ENCODE measurements at places on chromosomes 2 and 18.

DNA sequence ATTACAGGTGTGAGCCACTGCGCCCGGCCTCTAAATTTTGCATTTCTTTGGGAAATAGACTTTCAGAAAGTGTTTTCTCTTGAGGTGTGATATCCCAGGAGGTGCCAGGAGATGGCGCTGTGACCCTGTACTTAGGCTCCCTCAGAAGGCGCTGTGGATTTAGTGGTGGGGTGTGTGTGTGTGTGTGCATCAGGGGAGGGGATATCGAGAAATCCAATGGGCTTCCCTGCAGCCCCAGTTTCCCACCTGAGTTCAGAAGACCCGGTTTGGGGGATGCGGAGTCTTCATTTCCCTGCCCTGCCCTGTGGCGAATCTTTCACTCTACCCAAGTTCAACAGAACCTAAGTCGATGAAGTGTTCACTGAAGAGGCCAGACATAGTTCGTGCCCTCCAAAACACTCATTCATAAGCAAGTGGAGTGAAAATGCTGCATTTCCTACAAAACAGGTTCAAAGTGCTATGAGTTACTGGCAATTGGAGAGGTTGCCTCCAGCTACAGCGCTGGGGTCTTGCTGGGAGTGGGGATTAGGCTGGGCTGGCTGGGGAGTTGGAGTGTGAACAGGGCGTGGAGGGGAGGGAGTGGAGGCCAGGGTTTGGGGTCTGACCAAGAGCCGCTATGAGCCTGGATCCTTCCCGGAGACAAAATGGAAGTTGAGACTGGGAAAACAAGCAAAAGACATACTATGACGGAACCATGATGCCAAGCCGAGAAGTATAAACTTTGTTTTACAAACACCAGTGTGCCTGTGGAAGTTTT is 6.5 kb upstream of the WNT6 start:
- no peak for DNase-seq

DNA sequence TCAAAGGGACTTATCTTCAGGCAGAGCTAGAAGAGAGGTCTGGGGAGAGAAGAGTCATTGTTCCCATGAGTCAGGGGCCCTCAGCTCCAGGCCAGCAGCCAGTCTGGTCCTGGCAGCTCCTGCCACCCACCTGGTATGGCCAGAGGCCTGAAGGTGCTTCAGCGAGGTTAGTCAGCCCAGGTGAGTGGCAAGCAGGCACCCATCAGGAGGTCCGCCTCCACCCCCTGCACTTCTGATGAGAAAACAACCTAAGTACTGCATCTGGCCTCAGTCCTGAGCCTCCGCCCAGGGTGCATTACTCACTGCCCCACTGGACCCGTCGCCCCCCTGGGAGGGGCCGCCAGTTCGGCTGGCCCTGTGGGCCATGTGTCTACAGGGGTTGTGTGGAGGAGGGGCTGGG is 130.2 kb downstream of the INHBB start:
- DNase-seq: no peak

DNA sequence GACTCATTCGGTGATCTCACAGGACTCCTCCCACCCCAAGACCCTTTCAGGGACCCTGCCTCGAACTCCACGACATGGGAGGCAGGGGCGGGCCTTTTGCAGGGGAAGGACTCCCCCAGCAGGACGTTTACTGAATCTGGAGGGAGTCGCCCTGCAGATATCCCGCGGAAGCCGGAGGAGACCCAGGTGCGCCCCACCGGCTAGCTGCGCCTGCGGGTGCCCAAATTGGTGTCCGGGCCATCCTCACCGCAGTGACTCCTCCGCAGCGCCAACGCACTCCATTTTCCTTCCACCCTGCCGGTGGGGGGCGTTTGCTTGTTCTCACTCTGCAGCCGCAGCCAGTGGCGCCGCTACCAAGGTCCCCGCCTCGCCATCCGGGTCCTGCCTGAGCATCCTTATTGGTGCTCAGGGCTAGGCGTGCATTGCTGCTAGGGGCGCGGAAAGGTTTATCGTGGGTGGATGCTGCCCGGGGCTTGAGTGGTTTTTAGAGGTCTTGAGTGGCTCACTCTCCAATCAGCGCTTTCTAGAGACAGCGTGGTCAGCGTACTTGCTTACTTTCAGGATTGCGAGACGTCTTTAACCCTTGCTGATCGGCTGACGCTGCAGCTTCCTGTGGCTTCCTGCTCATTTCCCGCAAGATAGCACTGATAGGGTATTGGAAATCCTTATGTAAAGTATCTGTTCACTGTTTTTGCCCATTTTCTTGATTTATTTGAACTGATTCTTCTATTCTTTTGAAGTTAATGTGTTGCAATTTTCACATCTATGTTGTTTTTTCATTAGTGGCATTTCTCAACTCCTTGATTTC is 81.4 kb downstream of the BIN1 start:
- no peak for DNase-seq

GRCh38 chr18:10560452-10561045 is 34.7 kb downstream of the NAPG start:
- peak; percentile 23 for DNase-seq

DNA sequence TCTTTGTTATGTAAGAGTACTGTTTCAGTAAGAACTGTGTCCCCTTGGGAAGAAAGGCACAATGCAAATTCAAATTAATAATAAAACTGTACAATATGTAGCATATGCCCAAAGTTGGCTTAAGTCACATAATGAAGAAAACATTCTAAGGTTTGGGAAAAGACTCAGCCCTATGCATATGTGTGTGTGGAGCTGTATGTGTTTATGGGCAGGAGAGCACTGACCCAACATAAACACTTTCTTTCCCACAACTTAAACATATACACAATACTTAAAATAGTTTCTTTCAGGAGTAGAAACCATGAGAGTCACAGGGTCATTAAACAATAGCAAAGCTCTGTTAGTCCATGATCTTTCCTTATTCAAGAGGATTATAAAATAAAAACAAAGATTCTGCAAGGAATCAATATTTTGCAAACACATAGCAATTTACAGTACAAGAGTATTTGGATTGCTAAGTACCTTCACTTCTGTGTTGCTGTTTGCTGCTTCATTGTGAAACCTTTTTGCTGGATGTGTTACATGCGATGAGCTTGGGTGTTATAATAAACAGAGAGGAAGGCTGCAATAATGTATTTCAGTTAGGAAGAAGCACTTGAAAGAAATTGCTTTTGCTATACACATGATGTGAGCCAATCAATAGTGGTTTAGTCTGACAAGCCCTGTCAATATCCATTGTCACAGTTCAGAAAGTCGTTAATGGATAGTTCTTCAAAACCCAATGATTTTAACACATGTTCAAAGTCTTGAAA is 347.3 kb downstream of the ARHGAP15 start:
- no peak for DNase-seq
